ENCODE measurements at places on chromosomes 5 and 9.

DNA sequence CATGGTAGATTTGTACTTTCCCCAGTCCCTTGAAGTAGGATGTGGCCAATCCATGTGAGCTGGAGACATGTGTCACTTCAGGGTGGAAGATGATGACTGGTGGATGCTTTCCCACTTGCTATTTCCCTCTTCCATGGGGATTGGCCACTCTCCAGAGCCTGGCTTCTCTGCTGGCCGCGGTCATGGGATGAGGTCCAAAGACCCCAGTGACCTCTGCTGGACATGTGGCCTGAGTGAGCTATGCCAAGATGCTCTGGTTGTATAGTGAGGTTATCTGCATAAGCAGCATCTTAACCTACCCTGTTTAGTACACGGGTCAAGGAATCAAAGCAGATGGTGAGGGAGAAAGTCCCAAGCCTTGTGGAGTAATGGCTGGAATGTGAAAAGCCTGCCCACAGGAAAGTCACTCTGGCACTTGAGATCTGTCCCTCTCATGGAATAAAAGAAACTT is 47.1 kb downstream of the SH3PXD2B start:
- DNase-seq: no peak

DNA sequence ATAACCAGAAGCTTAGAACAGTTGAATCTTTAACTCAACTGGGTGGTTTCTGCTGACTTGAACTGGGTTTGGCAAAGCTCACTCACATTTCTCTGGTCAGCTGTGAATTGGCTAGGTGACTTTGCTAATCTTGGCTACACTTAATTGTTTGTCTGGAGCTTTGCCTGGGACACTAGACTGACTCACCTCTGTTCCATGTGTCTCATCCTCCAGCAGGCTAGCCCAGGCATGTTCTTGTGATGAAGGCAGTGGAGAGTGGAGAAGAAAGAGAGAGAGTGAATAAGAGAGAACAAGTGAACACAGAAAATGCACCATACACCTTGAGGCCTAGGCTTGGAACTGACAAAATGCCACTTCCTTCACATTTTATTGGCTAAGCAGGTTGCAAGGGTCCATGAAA is 32.6 kb downstream of the SPATA31D1 start:
- no peak for DNase-seq

DNA sequence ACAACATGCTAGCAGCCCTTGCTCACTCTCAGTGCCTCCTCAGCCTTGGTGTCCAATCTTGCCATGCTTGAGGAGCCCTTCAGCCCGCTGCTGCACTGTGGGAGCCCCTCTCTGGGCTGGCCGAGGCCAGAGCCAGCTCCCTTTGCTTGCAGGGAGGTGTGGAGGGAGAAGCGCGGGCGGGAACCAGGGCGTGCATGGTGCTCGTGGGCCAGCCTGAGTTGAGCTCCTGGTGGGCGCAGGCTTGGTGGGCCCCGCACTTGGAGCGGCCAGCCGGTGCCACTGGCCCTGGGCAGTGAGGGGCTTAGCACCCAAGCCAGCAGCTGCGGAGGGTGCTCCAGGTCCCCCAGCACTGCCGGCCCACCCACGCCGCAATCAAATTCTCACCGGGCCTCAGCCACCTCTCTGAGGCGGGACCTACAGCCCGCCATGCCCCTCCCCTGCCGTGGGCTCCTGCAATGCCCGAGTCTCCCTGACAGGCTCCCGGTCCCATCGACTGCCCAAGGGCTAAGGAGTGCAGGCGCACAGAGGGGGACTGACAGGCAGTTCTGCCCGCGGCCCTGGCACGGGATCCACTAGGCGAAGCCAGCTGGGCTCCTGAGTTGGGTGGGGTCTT is 333.5 kb downstream of the KCNN2 start:
- no peak for DNase-seq

- DNase-seq: no peak
Observed at GRCh38 chr9:70159630-70160029, 99.1 kb upstream of the SMC5 start.

DNA sequence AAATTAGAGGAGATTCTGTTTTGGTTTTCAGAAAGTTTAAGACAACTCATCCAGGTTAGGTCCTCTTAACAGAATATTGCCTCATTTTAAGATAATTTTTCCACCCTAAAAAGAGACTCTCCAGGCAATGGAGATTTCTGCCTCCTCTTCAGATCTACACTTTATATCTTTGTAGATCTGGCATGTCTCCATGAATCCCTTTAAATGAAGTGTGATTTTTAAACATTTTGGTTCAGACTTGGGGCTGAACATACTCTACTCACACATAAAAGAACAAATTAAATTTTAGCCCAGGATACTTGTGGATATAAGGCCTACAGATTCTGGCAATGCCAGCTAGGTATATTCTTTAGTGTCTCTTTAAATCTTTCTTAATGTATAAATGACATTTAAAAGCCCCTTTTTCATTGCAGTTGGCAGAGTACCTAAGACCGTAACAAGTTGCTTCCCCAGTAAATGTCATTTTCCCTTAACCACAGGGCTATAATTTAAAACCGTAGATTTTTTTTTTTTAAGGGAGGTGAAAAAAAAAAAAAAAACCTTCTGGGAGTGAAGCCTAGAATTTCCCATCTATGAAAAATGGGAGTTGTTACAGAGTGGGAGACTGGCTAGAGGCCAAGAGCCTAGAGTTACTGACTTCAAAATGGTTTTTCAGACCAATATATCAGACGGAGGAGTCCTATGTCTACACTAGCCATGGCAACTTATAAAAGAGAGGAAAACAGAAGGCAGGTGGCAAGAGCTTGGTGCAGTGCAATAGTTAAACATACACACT is 207.8 kb upstream of the TARS1 start:
- DNase-seq: no peak

DNA sequence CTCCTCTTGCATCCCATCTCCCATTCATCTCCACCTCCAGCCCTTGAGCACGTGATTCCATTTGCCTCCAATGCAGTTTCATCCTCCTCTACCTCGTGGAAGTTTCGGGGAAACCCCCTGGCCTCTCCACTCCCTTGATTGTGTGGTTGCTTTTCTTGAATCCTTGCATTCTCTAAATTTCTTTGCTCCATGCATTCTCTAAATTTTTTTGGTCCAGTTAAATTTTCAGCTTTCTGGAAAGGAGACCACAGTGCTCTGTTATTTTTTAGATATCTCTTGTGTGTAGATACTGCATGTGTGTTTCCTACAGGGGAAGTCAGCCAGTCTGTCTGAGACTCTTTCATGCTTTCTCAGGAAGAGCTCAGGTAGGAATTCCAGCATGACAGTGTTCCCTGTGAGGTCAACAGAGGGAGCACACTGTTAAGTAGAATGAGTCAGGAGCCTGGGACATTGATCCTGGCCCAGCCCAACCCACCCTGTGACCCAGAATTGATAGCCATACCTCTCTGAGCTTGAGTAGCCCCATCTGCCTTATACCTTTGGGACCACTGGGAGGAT is 52.8 kb downstream of the AMBP start:
- no peak for DNase-seq

GRCh38 chr9:75950998-75951397 is 60.5 kb downstream of the PCSK5 start:
- no peak for DNase-seq

DNA sequence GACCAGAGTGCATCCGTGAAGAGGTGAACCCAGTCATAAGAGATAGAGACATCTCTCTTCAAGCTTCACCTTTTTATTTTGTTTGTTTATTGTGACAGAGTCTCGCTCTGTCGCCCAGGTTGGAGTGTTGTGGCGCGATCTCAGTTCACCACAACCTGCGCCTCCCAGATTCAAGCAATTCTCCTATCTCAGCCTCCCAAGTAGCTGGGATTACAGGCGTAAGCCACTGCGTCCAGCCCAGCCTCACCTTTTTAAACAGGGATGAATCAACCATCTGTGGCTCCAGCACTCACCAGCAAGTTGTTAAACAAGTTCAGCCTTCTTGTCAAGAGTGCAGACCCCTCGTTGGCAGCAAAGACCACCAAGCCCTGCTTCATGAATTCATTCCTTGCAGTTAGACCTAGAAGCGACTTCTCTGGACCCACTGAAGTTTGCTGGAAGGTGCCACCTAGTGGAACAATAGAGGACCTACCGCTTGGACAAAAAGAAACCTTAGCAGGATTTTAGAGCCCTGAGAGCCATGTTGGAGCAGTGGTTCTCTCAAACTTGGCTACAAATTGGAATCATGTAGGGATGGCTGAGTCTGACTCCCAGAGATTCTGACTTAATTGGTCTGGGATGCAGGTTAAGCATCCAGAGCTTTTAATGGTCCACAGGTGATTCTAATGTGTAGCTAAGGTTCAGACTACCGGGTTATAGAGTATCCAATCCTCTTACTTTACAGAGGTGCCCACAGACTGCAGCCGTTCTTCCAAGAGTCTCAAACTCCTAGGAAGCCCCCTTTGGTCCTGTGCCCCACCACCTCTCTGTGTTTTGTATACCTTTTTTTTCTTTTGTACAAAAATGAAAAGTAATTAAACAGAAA is 10.5 kb upstream of the GALNT10 start:
- no peak for DNase-seq

DNA sequence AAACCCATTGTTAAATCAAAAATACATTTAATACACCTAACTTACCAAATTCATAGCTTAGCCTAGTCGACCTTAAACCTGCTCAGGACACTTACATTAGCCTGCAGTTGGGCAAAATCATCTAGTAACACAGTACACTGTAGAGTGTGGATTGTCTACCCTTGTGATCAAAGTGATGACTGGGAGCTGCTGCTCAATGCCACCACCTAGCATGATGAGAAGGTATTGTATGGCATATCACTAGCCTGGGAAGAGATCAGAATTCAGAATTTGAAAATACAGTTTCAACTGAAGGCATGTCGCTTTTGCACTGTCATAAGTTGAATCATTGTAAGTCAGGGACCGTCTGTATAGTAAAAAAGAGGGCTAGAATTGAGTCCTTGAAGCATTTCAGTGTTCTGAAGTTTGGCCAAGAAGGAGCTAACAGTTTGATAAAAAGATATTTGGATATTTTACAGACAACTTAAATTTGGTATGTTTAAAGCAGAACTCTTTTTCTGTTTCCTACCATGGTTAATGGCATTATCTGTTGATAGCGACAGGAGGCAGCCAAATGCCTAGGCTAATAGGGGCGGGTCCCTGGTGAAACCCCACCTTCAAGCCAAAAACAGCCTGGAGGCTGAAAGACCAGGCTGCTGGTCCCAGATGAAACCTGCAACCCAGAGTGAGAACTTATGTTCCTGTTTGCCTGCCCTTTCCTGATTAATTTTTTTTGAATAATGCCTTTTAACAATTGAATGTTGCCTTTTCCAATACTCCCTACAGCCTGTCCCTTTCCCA is 23.0 kb downstream of the SMIM15 start:
- DNase-seq: no peak

DNA sequence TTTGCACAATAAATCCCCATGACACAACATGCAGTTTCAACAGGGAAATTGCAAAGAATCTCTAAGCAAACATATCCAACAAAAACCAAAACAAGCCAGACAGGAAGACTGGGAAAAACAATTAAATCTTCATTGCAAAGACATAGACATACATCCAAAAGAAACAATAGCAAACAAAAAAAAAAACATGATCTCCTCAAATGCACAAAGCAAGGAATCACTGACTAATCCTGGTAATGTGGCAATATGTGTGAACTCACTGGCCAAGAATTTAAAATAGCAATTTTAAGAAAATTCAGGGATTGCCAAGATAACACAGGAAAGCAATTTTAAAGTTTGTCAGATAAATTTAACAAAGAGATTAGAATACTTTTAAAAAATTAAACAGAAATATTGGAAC is 520.1 kb upstream of the SMC2 start:
- no peak for DNase-seq

DNA sequence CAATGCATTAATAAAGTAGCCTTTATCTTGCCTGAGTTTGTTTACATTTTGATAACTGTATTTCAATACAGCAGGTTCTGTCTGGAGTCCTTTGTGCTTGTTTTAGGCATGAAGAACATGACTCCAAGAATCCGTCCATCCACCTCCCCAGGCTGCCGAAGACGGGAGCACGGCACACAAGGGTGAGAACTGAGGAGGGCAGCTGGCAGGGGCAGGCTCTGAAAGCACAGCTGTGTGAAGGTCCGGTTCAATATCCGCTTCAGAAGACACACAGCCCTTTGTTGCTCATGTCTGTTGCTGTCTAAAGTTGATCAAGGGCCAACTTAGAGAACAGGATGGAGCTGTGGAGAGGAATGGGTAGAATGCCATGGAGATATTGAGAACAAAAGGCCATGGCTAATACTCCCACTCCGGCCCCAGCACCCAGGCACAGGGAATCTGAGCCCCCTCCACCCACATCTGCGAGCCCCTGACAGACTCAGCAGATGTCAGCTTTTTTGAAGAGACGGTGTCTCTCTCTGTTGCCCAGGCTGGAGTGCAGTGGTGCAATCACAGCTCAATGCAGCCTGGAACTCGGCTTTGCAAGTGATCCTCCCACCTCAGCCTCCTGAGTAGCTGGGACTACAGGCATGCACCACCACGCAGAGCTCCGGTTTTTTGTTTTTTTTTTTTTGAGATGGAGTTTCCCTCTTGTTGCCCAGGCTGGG is 58.5 kb upstream of the GNE start:
- no peak for DNase-seq

GRCh38 chr5:126973193-126973592 is 57.2 kb downstream of the MARCHF3 start:
- no peak for DNase-seq

DNA sequence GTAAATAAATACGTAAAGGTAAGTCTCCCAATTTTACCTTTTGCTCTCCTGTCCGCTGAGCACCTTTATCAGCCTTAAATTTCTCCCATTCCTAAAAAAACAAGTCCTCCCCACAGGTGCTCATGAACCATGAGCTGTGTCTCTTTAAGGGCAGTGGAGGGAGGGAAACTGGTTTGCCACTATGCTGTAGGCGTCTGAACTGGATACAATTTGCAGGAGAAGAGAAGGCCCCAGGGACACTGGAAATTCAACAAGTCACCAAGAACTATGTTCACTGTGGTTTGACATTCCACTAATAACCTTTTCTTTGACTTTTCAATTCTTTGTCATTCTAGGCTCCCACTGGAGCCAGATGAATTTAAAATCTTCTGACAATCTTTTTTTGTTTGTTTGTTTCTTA is 72.2 kb downstream of the LHFPL2 start:
- no peak for DNase-seq
